ENCODE measurements at places on chromosomes 6 and 20.

DNA sequence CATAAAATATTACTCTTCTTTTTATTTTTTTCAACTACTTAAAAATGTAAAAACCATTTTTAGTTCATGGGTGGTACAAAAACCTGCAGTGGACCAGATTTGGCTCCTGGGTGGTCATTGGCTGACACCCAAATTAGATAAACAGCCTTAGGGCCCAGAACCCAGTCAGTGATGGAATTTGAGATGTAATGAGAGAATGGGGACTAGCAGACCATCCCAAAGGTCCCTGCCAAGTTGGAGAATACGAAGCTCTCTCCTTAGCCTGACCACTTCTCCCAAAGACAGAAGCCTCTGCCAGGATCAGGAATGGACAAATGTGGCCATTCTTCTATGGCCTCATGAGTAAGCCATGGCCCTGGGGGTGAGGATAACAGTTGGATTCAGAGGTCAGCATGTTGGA is 194.7 kb downstream of the NFATC2 start:
- no peak for DNase-seq

GRCh38 chr6:135608031-135608430 is 110.5 kb upstream of the AHI1 start:
- no peak for DNase-seq

DNA sequence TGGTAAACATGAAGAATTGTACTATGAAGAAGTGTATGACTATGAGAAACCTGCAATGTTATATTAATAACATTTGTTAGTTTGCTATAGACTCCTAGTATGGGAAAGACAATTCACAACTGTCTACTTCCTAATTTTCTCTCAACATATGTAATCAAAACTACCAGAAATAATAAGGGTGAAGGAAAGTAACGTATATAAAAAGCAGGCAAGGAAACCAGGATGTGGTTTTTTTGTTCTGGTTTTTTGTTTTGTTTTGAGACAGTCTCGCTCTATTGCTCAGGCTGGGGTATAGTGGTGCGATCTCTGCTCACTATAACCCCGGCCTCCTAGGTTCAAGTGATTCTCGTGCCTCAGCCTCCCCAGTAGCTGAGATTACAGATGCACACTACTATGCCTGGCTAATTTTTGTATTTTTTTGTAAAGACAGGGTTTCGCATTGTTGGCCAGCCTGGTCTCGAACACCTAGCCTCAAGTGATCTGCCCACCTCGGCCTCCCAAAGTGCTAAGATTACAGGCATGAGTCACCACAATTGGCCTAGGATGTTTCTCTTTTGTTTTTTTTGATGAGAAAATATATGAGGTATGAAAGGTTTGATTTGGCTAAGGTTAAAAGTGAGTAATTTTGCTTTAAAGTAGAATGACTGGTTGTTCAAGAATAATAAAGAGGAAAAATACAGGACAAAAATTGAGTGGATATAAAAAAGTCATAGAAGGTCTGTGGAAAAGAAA is 83.1 kb downstream of the PTCHD4 start:
- no peak for DNase-seq

DNA sequence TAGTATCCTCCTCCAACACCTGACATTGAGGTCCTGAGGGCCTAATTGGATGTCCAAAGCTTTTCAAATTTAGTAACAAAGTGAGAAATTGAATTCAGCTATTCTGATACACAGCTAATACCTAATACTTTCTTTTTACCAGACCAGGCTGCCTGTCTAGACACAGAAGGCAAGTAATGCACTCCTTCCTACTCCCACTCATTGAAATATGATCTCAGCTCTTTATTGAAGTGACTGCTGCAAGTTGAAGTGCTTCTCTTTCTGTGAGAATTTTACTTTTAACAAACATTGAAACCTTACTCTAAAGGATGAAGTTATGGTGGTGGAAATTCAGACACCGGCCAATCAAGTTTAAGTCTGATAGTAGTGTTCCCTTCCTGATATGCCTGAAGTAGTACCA is 90.8 kb upstream of the OGFRL1 start:
- no peak for DNase-seq

- DNase-seq = no peak
Measured at GRCh38 chr6:107642095-107642860, 152.4 kb downstream of the SOBP start.
